ENCODE measurements at places on chromosomes 1 and 21. TPM values are rescaled to one million over a fixed set of nuclear protein-coding genes. Genes with fewer than 3 reads are reported as not detected.

PRAMEF8 gene
- total RNA-seq, result not detected

SHE gene
- 0.48 TPM for total RNA-seq

PLEKHN1 gene
- total RNA-seq, result 2.0 TPM

- H3K27me3 ChIP-seq, result no peaks in the 10 kb centered on the region
- no peak overlapping the region for H3K4me3 ChIP-seq
- no peaks in the 10 kb centered on the region for H3K4me1 ChIP-seq
- H3K27ac ChIP-seq, result no peak overlapping the region
- no peaks in the 10 kb centered on the region for H3K36me3 ChIP-seq
Measured at GRCh38 chr1:41673378-41673777, 188.9 kb upstream of the EDN2 start.

GRCh38 chr1:115239426-115239825, 98.6 kb downstream of the NGF start:
- no peaks in the 10 kb centered on the region for H3K36me3 ChIP-seq
- no peaks in the 10 kb centered on the region for H3K27me3 ChIP-seq
- no peak overlapping the region for H3K27ac ChIP-seq
- H3K4me1 ChIP-seq, result no peaks in the 10 kb centered on the region

DNA sequence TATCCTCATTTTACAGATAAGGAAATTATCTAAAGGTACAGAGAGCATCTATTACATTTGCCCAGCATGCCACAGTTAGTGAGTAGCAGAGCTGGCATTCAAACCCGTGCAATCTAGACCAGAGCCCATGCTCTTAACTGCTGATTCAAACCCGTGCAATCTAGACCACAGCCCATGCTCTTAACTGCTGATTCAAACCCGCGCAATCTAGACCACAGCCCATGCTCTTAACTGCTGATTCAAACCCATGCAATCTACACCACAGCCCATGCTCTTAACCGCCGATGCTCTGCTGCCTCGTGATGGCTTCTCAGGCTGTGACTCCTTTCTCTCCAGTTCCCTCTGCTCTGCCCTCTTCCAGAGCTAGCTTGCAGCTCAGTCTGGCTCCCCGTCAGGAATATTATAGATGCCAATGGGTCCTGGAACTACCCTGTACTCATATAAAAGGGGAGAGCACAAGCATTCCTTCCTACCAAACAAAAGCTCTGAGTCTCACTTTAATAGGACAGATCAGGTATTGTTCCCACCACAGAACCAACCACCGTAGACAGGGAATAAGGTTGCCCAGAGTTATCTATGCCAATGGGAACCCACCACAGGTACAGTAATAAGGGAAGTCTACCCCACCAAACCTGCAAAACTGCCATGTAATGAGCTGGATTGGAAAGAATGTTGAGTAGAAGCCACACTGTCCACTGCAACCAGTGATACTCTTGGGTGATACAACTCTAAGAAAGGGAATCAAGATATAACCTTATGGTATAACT, 78.4 kb downstream of the SMYD3 start:
- peak overlapping the region; percentile 6 for H3K27ac ChIP-seq
- no peaks in the 10 kb centered on the region for H3K27me3 ChIP-seq
- H3K36me3 ChIP-seq, result no peaks in the 10 kb centered on the region
- no peak overlapping the region for H3K4me3 ChIP-seq
- H3K4me1 ChIP-seq, result no peaks in the 10 kb centered on the region

GRCh38 chr1:19258353-19258752, 6.7 kb downstream of the MRTO4 start:
- no peak overlapping the region for H3K4me3 ChIP-seq
- H3K4me1 ChIP-seq, result no peaks in the 10 kb centered on the region
- H3K36me3 ChIP-seq, result peaks cover 31% of the 10 kb centered on the region
- DNase-seq, result no peak

GRCh38 chr1:193555662-193556441, 369.4 kb upstream of the B3GALT2 start:
- DNase-seq, result no peak
- H3K27ac ChIP-seq, result no peak overlapping the region
- no peaks in the 10 kb centered on the region for H3K36me3 ChIP-seq

- peak; percentile 85 for DNase-seq
- no peaks in the 10 kb centered on the region for H3K36me3 ChIP-seq
- no peak overlapping the region for H3K27ac ChIP-seq
- H3K27me3 ChIP-seq, result no peaks in the 10 kb centered on the region
- H3K4me3 ChIP-seq, result peak overlapping the region; percentile 65
Measured at GRCh38 chr1:156583821-156584622, 4.5 kb downstream of the TTC24 start.
